ENCODE measurements at places on chromosomes 5 and 9.

- DNase-seq, result no peak
Measured at GRCh38 chr5:55923865-55924500, 70.8 kb downstream of the IL6ST start.

GRCh38 chr9:84756731-84757130 lies 87.2 kb downstream of the NTRK2 start:
- no peak for DNase-seq

DNA sequence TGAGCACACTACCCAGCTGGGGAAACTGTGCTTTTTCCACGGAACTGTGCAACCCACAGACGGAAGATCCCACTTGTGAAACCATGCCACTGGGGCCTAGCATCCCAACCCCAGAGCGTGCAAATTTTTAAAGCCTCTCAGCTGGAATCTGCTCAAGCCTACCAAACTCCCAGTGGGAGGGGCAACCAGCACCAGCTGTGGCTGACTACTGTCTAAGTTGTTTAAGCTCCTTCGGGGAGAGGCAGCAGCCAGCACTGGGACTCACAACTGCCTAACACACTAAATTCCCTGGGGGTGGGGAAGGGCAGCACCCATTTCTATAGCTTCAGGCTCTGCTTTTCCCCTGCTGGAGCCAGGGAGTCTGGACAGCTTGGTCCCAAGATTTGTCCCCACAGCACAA lies 287.6 kb upstream of the MSX2 start:
- DNase-seq, result no peak

GRCh38 chr5:17314907-17315471 lies 97.6 kb downstream of the BASP1 start:
- no peak for DNase-seq

DNA sequence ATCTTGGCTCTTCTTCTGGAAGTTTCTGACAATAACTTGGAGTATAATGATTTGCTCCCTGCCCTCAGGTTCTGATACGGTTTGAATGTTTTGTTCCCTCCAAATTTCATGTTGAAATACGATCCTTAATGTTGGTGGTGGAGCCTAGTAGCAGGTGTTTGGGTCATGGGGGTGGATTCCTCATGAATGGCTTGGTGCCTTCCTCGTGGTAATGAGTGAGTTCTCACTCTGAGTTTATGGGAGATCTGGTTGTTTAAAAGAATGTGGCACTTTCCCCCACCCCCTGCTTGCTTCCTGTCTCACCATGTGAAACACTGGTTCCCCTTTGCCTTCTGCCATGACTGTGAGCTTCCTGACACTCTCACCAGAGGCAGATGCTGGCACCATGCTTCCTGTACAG lies 103.0 kb upstream of the OSMR start:
- DNase-seq, result no peak

- no peak for DNase-seq
Measured at GRCh38 chr9:89183146-89183545, 4.5 kb upstream of the SHC3 start.

- DNase-seq, result no peak
Measured at GRCh38 chr5:45295231-45295630, 400.9 kb downstream of the HCN1 start.

DNA sequence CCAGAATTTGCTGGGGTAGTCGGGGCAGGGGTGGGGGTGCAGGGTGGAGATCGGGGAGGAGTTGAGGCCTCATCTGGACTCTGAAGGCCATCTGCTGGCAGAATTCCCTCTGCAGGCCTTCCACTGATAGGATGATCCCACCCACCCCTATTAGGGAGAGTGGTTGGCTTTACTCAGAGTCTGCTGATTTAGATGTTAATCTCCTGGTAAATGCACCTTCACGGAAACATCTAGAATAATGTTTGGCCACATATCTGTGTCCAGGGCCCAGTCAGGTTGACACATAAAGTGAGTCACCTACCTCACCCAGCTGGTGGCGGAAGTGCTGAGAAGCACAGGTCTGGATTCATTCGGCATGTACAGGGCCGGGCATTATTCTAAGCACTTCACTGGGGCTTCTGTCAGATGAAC lies 50.0 kb downstream of the DAPK1 start:
- no peak for DNase-seq

GRCh38 chr9:28234894-28235277 lies 661.6 kb upstream of the C9orf72 start:
- DNase-seq, result no peak

- no peak for DNase-seq
Measured at GRCh38 chr9:82180711-82181110, 192.1 kb downstream of the SPATA31D1 start.

- no peak for DNase-seq
Measured at GRCh38 chr9:137108608-137109249, 5.8 kb downstream of the DPP7 start.

DNA sequence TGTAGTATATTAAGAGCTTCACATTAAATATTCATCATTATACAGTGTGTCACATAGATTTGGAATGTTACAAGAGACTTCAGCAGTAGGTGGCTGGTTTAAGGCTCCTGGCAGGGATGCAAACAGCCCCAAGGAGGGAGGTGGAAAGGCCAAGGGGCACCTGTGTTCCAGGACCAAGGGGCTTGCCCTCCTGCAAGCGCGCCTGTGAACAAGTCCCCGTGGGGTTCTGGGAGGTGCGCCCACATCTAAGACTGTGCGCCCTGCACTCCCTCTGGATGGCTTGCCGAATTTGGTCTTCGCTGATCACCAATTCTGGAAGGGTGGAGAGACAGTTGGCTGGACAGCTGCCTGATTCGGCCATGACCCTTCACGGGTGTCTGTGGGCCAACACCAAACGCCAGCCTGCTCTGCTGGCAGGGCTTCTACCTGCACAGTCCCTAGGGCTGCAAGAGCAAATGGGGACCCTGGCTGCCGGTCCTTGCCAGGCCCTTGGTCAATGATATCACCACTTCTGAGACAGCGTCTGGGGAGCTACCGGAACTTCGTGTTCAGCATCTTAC lies 12.1 kb upstream of the SLC25A51 start:
- no peak for DNase-seq

DNA sequence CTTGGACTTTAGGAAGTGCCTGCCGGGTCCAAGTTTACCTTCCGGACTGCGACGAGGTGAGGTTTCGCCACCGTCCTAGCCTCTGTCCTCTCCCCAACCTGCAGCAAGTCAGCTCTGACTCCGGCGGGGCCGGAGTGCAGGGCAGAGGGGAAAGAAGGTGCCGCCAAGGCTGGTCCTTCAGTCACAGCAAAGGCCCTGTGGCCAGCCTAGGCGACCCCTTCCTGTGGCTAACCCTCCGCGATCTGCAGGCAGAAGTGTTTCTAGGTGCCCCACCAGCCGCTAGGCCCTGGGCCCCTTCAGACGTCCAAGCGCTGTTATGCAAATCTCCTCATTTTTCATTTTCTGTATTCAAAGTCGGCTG lies 11.1 kb upstream of the NKX2-5 start:
- no peak for DNase-seq

DNA sequence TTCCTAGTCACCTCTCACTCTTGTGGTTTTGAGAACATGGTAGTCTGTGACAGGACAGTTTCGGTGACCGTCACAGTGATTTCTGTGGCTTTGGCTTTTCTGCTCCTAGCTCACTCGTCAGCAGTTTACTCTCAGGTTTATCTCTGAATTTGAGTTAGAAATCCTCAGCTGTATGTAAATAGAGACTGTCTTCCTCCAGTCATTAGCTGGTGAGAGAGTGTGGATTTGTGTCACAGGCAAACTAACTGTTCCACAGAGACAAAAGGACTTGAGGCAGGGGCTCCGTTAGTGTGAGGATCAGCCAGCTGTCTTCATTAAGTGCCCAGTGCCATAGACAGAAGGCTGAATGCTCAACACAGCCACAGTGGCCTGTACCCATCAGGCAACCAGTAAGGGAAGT lies 131.4 kb downstream of the CD180 start:
- DNase-seq, result no peak

GRCh38 chr9:115671963-115672305 lies 481.7 kb upstream of the PAPPA start:
- DNase-seq, result no peak

GRCh38 chr9:37650873-37651768 lies at the start of gene FRMPD1:
Gene FRMPD1 (plus strand): TSS chr9:37650954. CDS start chr9:37692642, 41,688 bp downstream.
- DNase-seq, result no peak

DNA sequence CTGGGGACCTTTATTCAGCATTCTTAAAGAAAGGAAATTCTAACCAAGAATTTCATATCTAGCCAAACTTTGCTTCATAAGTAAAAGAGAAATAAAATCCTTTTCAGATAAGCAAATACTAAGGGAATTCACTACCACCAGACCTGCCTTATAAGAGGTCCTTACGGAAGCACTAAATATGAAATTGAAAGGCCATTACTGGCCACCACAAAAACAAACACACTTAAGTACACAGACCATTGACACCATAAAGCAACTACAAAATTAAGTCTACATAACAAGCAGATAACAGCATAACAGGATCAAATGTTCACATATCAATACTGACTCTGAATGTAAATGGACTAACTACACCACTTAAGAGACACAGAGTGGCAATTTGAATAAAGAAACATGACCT lies 361.4 kb upstream of the POU5F2 start:
- no peak for DNase-seq

GRCh38 chr5:66417781-66418180 lies 178.4 kb upstream of the MAST4 start:
- DNase-seq, result no peak

- DNase-seq, result peak; percentile 69
Measured at GRCh38 chr5:149765932-149766331, 35.8 kb downstream of the PPARGC1B start.

DNA sequence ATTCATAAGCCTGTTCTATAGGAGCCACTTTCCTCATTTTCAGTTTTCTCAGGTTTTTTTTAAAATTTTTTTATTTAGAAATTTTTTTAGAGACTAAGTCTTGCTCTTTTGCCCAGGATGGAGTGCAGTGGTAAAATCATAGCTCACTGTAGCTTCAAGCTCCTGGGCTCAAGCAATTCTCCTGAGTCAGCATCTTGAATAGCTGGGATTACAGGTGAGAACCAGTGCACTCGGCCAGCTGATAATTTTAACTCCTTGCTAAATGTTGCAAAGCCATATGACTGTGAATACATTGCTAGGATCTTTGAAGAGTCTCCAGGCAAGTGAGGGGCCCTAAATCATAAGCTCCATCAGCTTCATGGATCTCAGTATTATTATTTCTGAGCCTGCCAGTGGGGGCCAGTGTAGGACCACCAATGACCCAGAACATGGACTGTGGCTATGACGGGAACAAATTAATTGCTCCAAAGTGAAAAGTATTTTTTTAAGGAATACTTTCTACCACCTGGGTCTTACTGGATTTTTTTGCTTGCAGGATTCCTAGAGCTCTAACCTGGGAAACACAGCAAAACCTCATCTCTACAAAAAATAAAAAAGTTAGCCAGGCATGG lies 5.7 kb upstream of the GAPVD1 start:
- DNase-seq, result no peak

- DNase-seq, result no peak
Measured at GRCh38 chr9:109997682-109998081, 210.3 kb downstream of the C9orf152 start.

- no peak for DNase-seq
Measured at GRCh38 chr9:71130521-71130920, 9.1 kb upstream of the TRPM3 start.

GRCh38 chr9:31774571-31774970 lies 609.9 kb upstream of the ACO1 start:
- DNase-seq, result no peak

DNA sequence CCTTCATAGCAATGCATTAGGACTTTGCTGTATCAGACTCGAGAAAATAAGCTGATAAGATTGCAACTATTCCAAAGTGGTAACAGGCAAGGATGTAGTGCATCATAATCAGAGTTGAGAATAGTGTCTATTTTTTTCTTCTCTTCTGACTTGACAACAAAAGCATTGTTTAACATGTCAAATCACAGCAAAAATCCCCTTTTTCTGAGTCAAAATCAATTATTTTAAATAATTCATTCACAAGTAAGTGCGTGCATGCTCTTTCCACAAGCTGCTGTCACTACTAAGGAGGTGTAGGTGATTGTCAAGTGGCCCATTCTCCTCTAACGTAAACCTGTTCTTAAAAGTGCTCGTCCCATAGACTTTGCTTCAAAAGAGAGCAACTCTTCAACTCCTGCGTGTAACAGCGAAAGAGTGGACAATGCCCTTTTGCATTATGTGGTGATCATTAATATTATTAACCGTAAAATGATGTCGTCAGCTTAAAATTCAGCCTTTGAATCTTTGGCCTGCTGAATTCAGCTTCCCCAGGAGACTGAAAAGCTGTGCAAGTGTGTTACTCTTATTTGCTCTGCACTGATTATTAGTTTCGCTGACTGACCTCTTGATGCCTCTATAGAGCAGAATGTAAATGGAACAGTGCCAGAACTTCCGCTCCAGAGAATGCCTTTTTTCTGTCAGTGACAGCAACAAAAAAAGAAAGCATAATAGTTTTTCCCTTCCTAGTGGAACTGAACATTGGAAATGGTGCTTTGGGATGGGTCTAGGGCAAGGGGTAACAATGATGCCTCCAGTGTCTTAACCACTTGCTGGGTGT lies 680.8 kb upstream of the SEMA6A start:
- no peak for DNase-seq

DNA sequence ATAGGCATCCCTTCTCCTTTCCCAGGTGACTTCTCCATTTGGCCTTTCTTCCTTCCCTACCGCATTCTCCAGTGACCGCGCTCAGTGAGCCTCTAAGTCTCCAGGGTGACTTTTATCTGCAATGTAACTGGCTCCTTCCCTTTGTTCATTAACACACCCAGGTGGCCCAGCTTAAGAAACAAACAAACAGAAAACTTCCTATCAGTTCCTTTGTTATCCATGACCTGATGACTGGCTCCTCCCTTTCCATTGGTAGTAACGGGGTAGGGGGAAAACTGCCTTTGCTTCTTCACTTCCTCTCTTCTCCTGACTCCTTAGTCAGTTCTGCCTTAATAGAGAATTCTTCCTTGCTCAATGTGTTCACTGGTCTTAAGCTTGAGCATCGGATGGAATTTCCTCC lies 7.0 kb upstream of the SH3GL2 start:
- no peak for DNase-seq

- DNase-seq, result no peak
Measured at GRCh38 chr5:133967698-133968203, 674 bp downstream of the C5orf15 start.

DNA sequence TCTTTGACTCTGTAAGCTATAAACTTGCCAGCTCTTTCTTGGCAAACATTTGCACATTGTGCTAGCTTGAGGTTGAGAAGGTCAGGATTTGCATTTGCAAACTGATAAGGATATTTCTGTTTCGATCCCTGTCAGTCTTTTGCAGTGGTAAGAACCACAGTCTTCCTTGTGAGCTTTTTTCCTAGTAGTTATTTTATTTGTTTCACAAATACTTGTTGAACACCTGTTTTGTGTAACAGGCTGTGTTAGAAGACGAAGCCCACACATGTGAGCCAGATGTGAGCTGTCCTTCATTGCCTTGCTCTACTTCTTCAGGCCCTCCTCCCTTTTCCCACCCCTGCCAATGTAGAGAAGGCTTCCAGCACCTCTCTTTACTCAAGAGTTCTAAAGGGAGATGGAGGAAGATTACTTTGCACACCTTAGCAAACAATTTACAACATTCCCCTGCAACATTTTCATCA lies 327.0 kb upstream of the KLF4 start:
- DNase-seq, result no peak
